ENCODE measurements at places on chromosomes 2 and 18.

DNA sequence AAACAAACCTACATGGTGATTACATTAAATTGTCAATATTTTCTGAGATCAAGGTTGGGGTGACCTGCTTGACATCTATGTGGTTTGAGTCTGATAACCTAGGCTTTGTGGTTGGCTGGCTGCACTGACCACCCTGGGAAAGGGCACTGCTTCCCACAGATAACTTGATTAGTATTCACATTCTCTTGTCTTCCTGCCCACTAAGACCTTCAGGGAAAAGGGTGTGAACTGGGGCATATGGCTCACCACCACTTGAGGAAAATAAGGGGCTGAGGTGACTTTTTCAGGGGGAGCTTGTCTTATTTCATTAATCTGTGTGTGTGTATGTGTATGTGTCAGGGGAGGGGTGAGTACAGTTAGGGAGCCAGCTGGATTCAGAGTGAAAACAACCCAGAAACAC, 1.5 kb downstream of the SMYD1 start:
- no peak for DNase-seq

DNA sequence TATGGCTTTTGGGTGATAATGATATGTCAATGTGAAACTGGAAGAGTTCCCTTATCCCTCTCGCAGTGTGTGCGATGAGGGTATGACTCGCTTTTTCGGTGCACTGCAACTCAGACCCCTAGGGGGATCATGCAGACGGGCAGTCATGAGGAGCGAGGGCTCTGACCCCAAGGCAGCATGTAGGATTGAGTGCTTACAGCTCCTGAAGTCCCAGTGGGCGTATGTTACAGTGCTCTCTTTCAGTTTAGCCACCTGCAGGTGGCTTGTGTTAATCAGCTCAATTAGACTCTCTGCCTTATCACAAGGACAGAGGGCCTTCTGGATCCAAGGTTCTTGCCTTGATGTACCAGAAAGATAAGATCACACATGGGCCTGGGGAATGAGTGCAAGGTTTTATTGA, 1269.9 kb upstream of the GYPC start:
- DNase-seq: no peak

DNA sequence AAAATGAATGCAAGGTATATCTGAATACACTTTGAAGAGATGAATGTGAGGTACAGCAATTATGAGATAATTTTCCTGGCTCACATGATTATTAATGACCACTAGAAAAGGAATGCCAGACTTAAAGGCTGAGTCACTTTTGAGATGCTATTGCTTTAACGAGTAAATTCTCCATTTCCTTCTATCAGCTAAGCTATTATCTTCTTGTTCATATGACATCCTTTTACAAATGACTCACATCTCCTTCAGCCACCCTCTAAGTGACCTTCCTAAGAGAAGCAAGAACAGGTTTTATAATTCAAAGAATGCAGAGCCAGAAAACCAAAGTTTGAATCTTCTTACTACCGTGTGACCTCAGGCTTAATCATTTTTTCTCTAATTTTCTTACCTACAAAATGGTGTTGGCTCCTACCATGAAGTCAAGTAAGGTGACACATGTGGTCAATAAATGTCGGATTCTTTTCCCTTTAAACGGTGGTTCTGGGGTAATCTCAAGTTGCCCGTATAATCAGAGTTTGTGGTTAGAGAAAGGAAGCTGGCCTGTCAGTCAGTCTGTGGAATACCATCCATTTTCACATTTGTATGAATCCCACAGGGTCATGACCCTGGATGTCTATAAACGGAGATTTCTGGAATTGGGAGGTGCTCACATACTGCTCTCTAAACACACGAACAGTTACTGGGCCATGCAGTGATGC, 184.0 kb upstream of the PID1 start:
- DNase-seq: peak; percentile 39

DNA sequence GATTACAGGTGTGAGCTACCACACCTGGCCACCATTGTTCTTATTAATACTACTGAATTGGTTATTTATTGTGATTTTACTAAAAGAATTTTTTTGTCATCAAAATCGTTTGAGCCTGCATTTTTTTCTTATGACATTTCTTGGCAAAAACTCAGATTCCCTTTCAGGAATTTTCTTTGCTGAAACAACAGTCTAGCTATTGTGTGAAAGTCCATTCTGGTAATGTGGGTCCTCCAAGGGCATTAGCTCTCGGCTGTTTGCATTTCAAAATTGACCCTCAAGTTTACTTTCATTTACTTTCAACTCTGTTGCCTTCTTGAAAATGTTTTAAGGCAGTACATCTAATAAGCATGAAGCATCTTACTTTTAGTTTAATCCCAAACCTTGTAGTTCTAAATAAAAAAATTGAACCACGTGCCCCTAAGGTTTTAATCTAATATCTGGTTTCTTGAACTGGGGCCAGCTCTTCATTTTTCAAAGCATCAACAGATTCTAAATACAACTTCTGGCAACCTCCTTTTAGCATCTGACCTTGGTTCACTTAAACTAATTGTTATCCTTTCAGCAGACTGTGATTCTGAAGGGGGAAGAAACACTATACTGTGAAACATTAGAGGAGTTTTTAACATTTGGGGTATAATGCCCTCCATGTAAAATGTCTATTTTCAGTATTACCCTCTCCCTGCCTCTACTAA, 325.2 kb upstream of the RAB12 start:
- no peak for DNase-seq

DNA sequence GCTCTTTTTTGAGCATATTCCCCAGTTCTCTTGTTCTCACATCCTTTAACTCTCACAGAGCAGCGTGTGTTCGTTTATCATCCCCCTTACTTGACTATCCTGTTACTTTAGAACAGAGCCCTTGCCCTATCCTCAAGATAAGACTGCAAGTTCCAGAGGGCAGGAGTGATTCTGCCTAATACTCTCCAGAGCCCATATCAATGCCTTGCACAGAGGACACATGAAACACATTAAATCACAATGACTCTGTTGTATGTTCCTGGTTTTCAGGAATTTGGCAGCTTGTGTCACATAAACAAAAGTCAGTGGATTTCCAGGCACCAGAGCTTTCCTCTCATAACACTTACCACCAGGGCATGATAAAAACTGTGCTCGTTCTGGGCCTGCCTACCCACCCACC, 156.7 kb downstream of the RNF144A start:
- DNase-seq: no peak

DNA sequence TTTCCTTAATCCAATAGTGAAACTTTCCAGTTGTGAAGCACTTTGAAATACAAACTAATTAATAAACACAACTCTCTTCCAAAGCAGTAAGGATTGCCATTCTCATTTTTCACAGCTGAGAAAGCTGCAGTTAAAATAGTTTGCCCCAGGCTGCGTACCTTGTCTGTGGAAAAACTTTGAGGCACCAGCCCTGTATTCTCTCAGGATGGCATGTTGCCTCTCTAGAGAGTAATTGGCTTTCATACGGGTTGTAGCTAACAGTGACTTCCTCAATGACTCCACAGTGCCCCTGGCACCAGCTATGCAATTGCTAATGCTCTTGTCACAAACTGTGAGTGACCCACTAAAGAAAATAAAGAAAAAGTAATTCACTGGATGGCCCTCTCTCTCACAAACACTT, 345.7 kb downstream of the MTX2 start:
- DNase-seq: no peak

DNA sequence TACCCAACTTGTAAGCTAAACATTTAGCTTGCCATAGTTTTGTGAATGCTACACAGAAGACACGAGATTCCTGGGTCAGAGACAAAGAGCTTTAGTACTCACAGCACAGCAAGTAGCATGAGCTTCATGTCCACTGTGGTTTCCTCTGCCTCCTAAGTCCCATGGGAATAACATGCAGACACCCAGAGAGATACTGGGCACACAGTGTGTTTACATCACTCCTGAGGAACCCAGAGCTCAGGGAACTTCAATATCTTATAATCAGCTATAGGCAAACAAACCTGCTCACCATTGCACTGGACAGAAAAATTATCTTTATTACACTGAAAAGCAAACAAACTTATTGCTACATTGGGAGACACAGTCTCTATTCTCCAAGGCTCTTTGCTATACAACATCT, 14.5 kb upstream of the NCK2 start:
- no peak for DNase-seq

- DNase-seq: no peak
Measured at GRCh38 chr2:236131073-236131692, 37.0 kb downstream of the GBX2 start.

DNA sequence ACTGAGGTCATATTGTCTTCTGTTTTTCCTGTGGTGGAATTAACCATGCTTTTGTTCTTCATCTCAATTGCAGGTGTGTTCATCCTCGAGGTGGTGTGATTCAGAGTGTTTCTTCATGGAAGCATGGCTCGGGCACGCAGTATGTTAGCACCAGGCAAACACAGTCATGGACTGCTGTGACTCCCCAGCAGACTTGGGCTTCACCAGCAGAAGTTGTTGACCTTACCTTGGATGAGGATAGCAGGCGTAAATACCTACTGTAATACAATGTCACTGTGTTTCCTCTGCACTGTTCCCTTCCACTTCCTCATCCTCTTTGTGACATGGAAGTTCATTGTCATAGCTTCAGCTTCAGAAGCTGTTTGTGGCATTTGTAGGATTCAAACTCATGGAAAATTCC, 158.7 kb downstream of the HAUS1 start:
- peak; percentile 34 for DNase-seq

- no peak for DNase-seq
Measured at GRCh38 chr2:167960089-167960747, 287.2 kb downstream of the STK39 start.

DNA sequence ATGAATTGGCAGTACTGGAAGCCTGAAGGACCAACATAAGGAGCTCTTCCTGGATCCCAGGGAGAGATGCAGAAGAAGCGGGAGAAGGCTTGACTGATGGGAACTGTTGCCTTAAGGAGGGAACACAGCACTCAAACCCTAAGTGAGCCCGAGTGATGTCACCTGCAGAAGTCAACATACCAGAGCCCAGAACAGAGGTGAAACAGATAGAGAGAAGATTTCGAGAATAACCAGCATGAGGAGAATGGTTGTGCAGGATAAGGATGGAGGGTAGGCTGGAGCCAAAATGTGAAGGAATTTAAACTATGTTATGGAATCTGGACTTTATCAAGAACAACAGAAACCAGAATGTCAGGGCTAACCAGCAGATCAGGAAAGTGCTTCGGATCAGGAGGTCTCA, 463.1 kb upstream of the DDX18 start:
- no peak for DNase-seq

- DNase-seq: no peak
Measured at GRCh38 chr2:12824351-12824777, 107.6 kb downstream of the TRIB2 start.

- DNase-seq: no peak
Measured at GRCh38 chr18:8260827-8261226, 348.4 kb upstream of the RAB12 start.

- DNase-seq: no peak
Measured at GRCh38 chr18:3660739-3661515, 211.0 kb downstream of the TGIF1 start.

- no peak for DNase-seq
Measured at GRCh38 chr2:30192314-30192713, 39.0 kb upstream of the LBH start.

DNA sequence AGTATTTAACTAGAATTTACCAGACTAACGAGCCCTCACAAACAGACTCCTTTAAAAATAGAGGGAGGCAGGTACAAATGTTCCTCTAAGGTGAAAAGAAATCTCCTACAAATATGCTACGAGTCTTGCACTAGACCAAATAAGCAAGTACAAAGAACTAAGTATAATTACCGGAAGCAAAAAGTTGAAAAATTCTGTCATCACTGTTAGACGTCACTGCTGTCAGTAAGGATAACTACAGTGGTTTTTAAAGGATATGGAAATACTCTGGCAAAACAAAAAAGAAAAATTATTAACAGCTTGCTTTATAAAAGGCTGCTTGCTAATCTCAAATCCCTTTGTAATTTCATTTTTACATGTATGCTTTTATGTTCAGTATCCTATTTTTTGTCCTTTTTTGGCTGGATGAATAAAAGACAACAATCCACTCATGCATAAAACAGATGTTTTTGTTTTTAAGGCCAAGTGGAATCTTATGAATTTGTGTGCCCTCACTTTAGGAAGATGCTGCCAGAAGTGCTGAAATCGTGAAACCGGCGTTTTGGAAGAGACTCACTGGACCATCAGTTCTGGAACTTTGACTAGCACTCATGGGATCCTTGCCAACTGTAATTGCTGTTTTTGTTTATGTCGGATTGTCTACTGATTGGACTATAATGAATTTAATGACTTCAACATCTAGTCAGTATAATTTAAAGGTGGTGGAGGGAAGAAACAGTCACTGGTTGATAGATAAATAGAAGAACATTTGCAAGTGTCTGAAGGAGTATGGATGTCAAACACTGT, 6.7 kb downstream of the ZNF521 start:
- DNase-seq: no peak

DNA sequence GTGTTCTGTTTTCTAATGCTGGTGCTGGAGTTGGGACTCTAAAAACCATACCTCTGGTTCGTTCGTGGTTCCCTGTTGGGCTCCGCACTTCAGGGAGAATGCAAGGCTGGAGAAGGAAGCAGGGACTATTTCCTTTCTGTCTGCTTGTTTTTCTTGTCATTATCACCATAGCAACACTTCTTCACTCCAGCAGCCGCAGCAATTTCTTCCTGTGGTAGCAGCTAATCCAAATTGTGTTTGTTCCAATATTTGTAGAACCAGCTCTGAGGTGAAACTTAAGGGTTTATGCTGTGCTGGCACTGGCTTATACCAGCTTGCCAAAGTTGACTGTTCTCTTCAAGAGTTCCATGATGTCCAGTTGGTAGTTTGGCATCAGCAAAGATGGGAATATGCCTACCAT, 301.4 kb upstream of the SYT4 start:
- DNase-seq: no peak

DNA sequence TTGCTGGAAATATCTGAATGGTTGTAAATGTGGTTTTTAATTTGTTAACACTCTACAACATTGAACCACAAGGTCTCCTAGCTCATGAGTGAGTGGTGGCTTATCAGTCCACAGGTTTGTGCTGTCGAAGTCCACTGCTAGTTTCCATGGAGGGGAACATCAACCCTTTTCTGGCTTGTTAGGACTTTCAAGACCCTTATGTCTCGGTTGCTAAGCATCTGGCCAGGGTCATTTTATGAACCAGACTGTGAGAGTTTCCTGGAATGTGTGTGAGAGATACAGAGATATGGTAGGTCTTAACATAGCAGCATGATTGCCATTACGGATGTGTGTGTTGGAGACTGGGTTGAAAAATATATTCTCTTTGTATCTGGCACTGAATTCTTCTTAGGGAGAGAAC, 36.9 kb downstream of the KCNE4 start:
- DNase-seq: no peak

- DNase-seq: no peak
Measured at GRCh38 chr2:179272406-179273192, 8.0 kb upstream of the SESTD1 start.

DNA sequence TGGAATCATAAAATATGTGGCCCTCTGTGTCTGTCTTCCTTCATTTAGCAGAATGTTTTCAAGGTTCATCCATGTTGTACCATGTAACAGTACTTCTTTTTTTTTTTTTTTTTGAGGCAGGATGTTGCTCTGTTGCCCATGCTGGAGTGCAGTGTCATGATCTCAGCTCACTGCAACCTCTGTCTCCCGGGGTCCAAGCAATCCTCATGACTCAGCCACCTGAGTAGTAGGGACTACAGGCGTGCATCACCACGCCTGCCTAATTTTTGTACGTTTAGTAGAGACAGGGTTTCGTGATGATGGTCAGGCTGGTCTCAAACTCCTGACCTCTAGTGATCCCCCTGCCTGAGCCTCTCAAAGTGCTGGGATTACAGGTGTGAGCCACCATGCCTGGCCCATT, 31.2 kb downstream of the RAB1A start:
- DNase-seq: no peak

- DNase-seq: no peak
Measured at GRCh38 chr2:59353306-59353921, 1112.3 kb upstream of the FANCL start.

- no peak for DNase-seq
Measured at GRCh38 chr2:218400167-218400929, 680 bp downstream of the CTDSP1 start.
